ENCODE measurements at places on chromosomes 3 and 15. TPM values are rescaled to one million over a fixed set of nuclear protein-coding genes. Genes with fewer than 3 reads are reported as not detected.

DNA sequence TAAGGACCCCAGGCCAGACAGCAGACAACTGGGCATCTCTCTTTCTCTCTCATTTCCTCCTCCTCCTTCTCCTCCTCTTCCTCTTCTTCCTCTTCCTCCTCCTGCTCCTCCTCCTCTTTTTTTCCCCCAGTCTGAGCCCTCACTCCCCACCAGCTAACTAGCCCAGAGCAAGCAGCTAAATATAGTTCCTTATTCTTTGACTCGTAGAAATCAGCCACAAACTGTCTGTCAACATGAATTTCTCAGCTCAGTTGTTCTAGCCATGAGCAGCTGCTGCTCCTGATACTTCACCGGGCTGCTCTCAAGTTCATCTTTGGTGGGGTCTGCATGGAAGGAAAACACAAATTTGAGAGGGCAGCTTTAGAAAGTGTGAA, 19.2 kb upstream of the LOXL1 start:
- no peak overlapping the region for H3K27ac ChIP-seq
- no peaks in the 10 kb centered on the region for H3K36me3 ChIP-seq
- H3K27me3 ChIP-seq, result no peaks in the 10 kb centered on the region
- no peak for DNase-seq
- H3K4me1 ChIP-seq, result peaks cover 8% of the 10 kb centered on the region
- no peak overlapping the region for H3K4me3 ChIP-seq

DNA sequence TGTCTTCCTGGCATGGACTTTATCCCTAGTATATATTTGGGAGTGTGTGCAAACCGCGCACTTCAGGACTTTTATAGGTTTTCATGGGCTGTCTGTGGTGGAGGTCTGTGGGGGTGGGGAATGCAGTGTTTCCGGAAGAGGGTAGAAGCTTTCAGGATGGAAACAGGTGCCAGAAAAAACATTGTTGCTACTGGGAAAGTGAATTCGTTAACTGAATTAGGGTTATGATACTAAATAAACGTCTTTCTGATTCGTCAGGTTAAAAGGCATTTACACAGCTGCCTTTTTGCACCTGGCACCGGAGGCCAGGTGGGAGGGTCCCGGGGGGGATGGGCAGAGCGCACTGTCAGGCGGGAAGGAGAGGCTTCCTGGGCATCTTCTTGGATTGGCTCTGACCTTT, 62.1 kb downstream of the SLCO3A1 start:
- H3K36me3 ChIP-seq, result no peaks in the 10 kb centered on the region
- no peak overlapping the region for H3K27ac ChIP-seq
- no peak for DNase-seq
- no peak overlapping the region for H3K4me3 ChIP-seq
- no peaks in the 10 kb centered on the region for H3K27me3 ChIP-seq
- H3K4me1 ChIP-seq, result peaks cover 5% of the 10 kb centered on the region

DNA sequence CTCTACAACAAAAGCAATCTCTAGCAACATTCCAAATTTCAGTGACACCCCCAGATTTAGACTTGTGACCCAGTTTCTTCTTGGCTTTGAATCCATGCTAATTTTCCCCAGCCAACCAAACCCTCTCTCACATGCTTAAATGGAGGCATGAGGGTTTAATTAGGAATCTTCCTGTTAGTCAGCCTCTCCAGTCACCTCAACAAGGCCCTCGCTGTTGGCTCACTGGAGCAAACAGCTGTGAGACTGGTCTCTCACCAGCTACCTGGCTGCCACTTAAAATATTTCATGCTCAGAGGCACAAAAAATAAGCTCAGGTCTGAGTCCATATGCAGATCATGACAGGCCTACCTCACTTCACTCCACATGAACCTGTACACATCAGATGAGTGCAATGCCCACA, 630.4 kb upstream of the ADAMTS9 start:
- no peaks in the 10 kb centered on the region for H3K4me1 ChIP-seq
- peaks cover 6% of the 10 kb centered on the region for H3K27me3 ChIP-seq
- DNase-seq, result peak; percentile 38
- no peaks in the 10 kb centered on the region for H3K36me3 ChIP-seq
- no peak overlapping the region for H3K27ac ChIP-seq

GRCh38 chr15:51049081-51049480, 45.6 kb downstream of the TNFAIP8L3 start:
- H3K27me3 ChIP-seq, result no peaks in the 10 kb centered on the region
- no peak for DNase-seq
- no peak overlapping the region for H3K4me3 ChIP-seq
- no peak overlapping the region for H3K27ac ChIP-seq
- no peaks in the 10 kb centered on the region for H3K4me1 ChIP-seq

DNA sequence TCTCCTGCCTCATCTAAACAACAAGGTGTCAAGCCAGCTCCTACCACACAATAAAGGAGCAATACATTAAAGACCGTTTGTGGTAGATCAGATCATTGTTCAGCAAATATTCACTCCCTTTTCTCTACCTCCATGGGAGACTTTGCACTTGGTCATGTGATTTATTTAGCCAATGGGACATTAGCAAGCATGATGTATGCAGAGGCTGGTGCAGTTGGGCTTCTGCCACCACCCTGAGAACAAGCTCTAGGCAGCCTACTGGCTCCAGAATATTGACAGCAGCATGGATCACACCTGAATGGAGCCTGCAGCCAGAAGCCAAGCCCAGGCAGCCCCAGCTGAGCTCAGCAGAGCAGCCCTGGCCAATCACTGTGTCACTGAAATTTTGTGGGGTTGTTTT, 99.4 kb upstream of the UBE2E2 start:
- H3K27me3 ChIP-seq, result peaks cover 41% of the 10 kb centered on the region
- H3K4me3 ChIP-seq, result no peak overlapping the region
- H3K27ac ChIP-seq, result no peak overlapping the region
- no peak for DNase-seq
- no peaks in the 10 kb centered on the region for H3K4me1 ChIP-seq

GRCh38 chr15:78133801-78134200, 2.6 kb upstream of the CIB2 start:
- H3K27ac ChIP-seq, result no peak overlapping the region
- no peak overlapping the region for H3K4me3 ChIP-seq
- H3K4me1 ChIP-seq, result peaks cover 3% of the 10 kb centered on the region
- DNase-seq, result no peak
- H3K27me3 ChIP-seq, result no peaks in the 10 kb centered on the region

GRCh38 chr3:36907911-36908646, 36.8 kb downstream of the TRANK1 start:
- H3K4me1 ChIP-seq, result peaks cover 12% of the 10 kb centered on the region
- H3K4me3 ChIP-seq, result peak overlapping the region; percentile 74
- peak; percentile 73 for DNase-seq
- H3K27ac ChIP-seq, result peak overlapping the region; percentile 61
- H3K27me3 ChIP-seq, result no peaks in the 10 kb centered on the region
- H3K36me3 ChIP-seq, result no peaks in the 10 kb centered on the region

- H3K36me3 ChIP-seq, result peaks cover 5% of the 10 kb centered on the region
- no peaks in the 10 kb centered on the region for H3K27me3 ChIP-seq
- H3K4me1 ChIP-seq, result peaks cover 8% of the 10 kb centered on the region
- DNase-seq, result peak; percentile 25
- no peak overlapping the region for H3K4me3 ChIP-seq
Observed at GRCh38 chr3:188437926-188438325, 284.0 kb downstream of the LPP start.

DNA sequence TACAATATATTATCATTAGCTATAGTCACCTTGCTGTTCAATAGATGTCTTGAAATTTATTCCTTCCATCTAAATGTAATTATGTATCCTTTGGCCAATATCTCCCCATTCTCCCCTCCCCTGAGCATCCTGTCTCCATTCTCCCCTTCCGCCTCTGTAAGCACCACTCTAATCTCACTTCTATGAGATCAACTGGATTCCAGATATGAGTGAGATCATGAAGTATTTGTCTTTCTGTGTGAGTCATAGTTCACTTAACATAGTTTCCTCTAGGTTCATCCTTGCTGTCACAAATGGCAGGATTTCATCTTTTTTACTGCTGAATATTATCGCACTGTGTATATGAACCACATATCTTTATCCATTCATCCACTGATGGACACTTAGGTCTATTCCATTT, 148.8 kb upstream of the NDN start:
- DNase-seq, result no peak
- no peak overlapping the region for H3K27ac ChIP-seq
- H3K4me3 ChIP-seq, result no peak overlapping the region
- no peaks in the 10 kb centered on the region for H3K4me1 ChIP-seq
- H3K36me3 ChIP-seq, result no peaks in the 10 kb centered on the region

- H3K27me3 ChIP-seq, result no peaks in the 10 kb centered on the region
- H3K4me3 ChIP-seq, result no peak overlapping the region
- H3K4me1 ChIP-seq, result no peaks in the 10 kb centered on the region
- no peaks in the 10 kb centered on the region for H3K36me3 ChIP-seq
- no peak for DNase-seq
Observed at GRCh38 chr15:75982468-75982867, 29.8 kb downstream of the NRG4 start.

- no peaks in the 10 kb centered on the region for H3K36me3 ChIP-seq
- H3K27me3 ChIP-seq, result no peaks in the 10 kb centered on the region
- H3K4me3 ChIP-seq, result no peak overlapping the region
- no peak for DNase-seq
- H3K4me1 ChIP-seq, result no peaks in the 10 kb centered on the region
Observed at GRCh38 chr3:12279591-12280326, 9.1 kb upstream of the PPARG start.

- no peak overlapping the region for H3K4me3 ChIP-seq
- no peak overlapping the region for H3K27ac ChIP-seq
- H3K27me3 ChIP-seq, result peaks cover 19% of the 10 kb centered on the region
- H3K4me1 ChIP-seq, result no peaks in the 10 kb centered on the region
Observed at GRCh38 chr15:33296856-33297255, 13.9 kb upstream of the RYR3 start.

DNA sequence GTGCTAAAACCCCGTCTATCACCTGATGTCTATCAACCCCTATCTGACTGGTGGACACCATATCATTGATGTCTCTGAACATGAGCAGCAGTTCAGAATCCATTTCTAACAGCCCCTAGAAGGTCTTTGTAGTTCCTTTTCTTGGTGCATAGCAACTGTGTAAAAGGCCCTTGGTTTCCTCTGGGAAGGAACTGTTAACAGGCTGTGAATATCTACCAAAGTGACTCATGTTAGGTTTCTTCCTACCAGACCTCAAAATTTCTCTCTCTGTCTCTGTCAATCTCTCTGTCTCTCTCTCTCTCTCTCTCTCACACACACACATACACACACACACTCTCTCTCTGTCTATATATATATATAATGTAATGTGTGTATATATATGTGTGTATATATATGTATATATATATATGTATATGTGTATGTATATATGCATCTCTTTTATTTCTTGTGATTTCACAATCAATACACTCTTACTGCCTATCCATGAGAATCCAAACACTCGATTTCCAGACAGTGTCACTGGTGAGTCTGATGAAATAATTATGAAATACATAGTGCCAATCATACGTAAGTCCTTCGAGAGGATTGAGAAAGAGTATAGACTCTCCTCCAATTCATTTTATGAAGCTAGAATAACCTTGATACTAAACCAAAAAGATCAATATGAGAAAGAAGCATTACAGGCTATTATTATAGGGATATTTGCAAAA, 335.9 kb upstream of the SLCO3A1 start:
- H3K36me3 ChIP-seq, result no peaks in the 10 kb centered on the region
- no peaks in the 10 kb centered on the region for H3K27me3 ChIP-seq
- DNase-seq, result peak; percentile 68
- peaks cover 47% of the 10 kb centered on the region for H3K4me1 ChIP-seq
- no peak overlapping the region for H3K4me3 ChIP-seq
- no peak overlapping the region for H3K27ac ChIP-seq

DNA sequence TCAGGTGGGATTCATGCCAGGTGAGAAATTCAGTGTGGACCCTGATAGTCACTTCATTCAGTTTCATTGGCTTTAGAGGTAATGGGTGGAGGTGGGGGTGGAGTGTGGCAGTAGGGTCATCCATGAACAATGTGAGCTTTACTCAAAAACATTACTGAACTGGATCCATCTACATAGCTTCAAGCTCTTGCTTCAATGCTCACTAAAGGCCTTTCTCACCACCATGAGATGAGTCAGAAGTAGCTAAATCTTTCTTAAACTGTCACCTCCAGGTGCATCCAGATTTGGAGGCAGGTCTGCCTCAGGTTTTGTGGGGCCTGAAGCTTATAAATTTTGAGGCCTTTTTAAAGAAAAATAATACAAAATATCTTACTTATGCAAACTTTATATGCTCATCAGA, 363.6 kb downstream of the CHST2 start:
- H3K36me3 ChIP-seq, result no peaks in the 10 kb centered on the region
- H3K27ac ChIP-seq, result no peak overlapping the region
- H3K27me3 ChIP-seq, result no peaks in the 10 kb centered on the region

DNA sequence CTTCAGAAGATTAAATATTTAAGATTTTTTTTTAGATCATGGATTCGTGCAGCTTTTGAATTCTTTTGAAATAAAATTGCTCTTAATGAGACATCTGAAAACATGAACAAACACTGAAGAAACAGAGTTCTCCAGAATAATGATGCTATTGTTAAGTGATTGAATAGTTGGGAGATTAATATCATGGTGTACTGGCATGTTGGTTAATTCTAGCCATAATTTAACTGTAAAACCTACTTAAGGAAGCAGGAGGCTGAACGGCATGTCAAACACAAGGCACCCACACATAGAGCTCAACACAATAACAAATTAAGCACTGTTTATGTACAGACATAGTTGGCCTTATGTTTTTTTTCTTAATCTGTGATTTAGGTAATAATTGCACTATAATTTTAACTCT, 185.6 kb downstream of the RBMS3 start:
- DNase-seq, result no peak
- peaks cover 11% of the 10 kb centered on the region for H3K4me1 ChIP-seq
- H3K27ac ChIP-seq, result 0 out of 2 replicates have a peak overlapping the region, but pooled peaks have one; percentile 5
- no peaks in the 10 kb centered on the region for H3K27me3 ChIP-seq
- no peak overlapping the region for H3K4me3 ChIP-seq

GRCh38 chr15:41417418-41418195, 712 bp downstream of the RTF1 start:
- peak overlapping the region; percentile 84 for H3K4me3 ChIP-seq
- peak; percentile 69 for DNase-seq
- H3K27ac ChIP-seq, result peak overlapping the region; percentile 66
- no peaks in the 10 kb centered on the region for H3K27me3 ChIP-seq
- peaks cover 21% of the 10 kb centered on the region for H3K4me1 ChIP-seq

Gene CLRN1
- not detected for total RNA-seq

Gene FAM107A
- total RNA-seq, result 0.22 TPM

Gene NEK10
- 9.5 TPM for total RNA-seq

Gene CCDC191
- 2.4 TPM for total RNA-seq

Gene KLHL25
- 2.5 TPM for total RNA-seq

Gene KLHL40
- total RNA-seq, result not detected

Gene LIPC
- 0.43 TPM for total RNA-seq

Gene ZNF80
- not detected for total RNA-seq

Gene ASB14
- not detected for total RNA-seq

Data from GM23248 (cell line).